ENCODE measurements at places on chromosomes 3 and 15.

DNA sequence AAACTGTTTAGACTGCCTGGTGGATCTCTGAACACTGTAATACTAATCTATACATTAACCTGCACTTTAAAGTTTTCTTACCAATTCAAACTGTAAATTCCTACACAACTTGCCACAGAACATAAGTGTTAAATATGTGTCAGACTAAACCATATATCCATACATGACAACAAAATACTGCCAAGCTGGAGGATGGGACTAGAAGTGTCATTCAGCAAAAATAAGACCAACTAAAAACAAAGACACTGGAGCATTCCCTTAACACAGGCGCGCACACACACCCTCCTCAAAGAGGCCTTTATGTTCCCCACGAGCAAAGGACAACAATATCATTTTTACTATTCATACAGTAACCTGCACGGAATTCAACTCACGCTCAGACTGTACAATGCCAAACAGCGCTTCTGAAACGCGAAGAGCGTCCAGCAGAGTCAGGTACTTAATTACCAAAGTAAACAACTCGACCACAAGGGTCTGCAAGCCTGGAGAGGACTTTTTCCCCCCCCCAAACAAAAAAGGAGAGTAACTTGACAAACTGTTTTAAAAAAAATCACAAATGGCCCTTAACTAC lies 1.1 kb downstream of the DCUN1D1 start:
- no peak for DNase-seq

DNA sequence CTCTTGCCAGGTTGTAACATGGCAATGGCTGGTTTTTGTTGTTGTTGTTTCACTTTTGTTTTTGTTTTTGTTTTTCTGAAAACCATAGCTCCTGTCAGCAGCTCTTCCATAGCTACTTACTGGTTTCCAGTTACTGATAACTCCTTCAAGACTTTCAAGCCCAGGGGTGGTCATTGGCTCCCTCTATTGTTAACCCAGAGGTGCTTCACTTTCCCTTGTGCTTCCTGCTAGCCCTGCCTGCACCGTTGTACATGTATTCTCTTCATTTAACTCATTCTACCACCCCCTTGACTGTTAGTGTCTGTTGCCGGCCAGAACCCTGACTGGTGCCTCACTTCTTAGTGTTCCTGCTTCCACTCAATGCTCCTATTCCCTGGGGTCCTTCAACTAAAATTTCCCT lies 4.2 kb upstream of the TRAT1 start:
- no peak for DNase-seq

DNA sequence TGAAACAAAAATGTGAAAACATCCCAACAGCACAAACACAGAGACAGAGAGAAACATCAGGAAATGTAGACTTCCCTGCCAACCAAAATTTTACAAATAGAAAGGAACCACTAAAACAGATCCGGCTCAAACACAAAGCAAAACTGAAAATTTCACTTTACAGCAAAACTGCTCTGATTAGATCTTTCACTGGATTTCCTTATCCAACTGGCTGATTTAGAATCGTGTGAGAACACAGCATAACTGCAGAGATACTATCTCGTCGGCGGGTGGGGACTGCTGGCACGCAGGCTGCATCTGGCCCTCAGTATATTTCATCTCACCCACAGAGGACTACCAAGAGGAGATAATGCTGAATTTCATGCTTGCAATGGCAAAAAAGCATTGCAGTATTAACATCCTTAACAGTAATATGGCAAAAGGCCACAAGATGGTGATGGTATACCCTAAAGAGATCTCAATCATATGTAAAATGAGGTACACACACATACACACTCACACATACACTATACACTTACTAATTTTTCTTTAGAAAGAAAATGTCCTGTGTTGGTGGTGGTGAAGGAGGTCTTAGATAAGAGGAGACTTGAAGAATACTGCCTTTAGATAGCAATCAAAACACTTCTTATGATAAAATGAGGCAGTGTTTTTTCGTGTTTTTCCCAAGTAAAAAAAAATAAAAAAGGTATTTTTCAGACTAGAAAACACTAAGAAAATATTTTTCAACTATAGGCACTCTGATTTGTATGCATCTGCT lies 10.6 kb upstream of the LEO1 start:
- DNase-seq, result no peak

GRCh38 chr3:97765336-97765735 lies 778 bp downstream of the ARL6 start:
- no peak for DNase-seq

DNA sequence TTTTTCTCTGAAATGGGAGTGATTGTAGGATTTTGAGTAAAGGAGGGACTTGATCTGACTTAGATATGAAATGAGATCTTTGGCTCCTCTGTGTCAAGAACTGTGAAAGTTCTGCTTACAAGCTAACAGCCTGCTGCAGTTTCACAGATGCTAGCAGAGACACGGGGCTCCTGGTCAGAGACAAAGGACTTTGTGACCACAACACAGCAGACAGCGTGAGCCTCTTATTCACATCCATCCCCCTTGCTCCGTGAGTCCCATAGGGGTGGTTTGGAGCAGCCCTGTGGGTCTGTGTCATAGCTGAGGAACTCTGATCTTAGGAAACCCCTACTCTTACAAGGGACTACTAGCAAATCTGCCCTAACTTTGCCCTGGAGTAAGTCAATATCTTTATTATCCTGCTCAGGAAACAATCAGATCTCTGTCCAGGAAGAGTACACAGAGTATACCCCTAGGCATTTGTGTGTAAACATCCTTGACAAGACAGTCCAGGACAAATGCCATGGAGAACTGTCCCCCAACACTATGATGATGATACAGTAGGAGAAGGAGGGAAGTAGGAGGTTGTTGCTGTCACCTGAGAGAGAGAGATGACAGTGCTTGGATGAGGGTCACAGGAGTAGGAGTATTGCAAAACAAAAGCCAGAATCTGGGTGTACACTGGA lies 80.0 kb downstream of the CLSTN2 start:
- DNase-seq, result no peak

DNA sequence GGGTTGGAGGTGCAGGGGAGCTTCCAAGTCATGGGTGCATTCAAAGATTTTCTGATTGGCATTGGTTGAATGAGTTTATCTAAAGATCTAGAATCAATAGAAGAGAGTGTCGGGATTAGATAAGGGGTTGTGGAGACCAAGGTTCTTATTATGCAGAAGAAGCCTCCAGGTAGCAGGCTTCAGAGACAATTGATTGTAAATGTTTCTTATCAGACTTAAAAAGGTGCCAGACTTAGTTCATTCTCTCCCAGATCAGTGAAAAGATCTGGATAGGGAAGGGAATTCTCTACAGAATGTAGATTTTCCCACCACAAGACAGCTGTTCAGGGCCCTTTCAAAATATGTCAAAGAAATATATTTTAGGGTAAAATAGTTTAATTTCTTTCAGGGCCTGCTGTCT lies 129.5 kb downstream of the LIPC start:
- DNase-seq, result no peak

GRCh38 chr3:16477521-16477920 lies 36.0 kb downstream of the RFTN1 start:
- no peak for DNase-seq

DNA sequence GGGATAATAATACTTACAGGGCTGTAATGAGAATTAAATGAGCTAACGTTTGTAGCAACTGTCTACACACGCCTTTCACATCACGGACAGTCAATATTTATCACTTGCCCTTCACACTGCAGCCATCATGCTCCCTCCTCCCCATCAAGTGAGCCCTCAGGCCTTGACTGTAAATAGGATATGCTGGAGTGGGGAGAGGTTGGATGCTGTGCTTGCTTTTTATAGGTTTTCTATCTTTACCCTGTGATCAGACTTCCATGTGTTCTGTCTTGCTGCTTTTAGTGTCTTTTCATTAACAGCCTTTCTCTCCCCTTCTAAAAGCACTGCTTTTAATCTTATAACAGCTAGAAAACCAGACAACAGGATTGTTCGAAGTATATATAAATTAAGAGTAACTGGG lies 12.8 kb upstream of the MAGEF1 start:
- DNase-seq, result no peak

GRCh38 chr3:182597621-182598041 lies 195.7 kb upstream of the ATP11B start:
- no peak for DNase-seq

DNA sequence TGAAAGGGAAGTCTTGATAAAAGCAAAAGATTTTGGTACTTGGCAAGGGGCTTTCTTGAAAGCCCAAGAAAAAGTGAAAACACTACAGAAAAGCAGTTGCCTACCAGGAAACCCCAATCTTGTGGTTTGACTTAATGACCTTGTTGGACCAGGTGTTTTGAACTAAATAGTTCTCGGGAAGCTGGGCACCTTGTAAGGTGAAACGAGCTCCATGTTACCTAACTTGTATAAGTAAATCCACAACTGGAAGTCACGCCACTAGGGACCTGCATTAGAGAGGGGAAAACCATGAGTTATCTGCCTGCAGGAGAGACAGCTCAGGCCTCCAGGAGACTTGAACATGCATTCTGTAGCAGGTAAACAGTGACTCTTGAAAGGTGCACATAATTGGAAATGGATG lies 88.2 kb downstream of the GMPS start:
- DNase-seq, result no peak

Measured in NCI-H1930 (cell line).